ENCODE measurements at places on chromosomes 16 and 17. TPM values are rescaled to one million over a fixed set of nuclear protein-coding genes. Genes with fewer than 3 reads are reported as not detected.

Gene TMEM92
- 1.5 TPM for total RNA-seq

- peak; percentile 66 for DNase-seq
These were observed 12.8 kb downstream of the ATPAF2 start for GRCh38 chr17:18025945-18026776.

Gene KRTAP2-1
- not detected for total RNA-seq

Gene ASPA
- 5.0 TPM for total RNA-seq

Gene OR1A1
- total RNA-seq, result not detected

Gene SNAI3
- 2.5 TPM for total RNA-seq

GRCh38 chr17:63631626-63632025, 9.4 kb downstream of the MAP3K3 start:
- no peak for DNase-seq

- DNase-seq, result peak; percentile 49
These were observed 32.5 kb downstream of the RANBP10 start for GRCh38 chr16:67773569-67774456.

Gene ZNF469
- 2.2 TPM for total RNA-seq
